ENCODE measurements at places on chromosomes 5 and 9.

GRCh38 chr9:114166614-114167572, 11.6 kb downstream of the COL27A1 start:
- no peak for DNase-seq

DNA sequence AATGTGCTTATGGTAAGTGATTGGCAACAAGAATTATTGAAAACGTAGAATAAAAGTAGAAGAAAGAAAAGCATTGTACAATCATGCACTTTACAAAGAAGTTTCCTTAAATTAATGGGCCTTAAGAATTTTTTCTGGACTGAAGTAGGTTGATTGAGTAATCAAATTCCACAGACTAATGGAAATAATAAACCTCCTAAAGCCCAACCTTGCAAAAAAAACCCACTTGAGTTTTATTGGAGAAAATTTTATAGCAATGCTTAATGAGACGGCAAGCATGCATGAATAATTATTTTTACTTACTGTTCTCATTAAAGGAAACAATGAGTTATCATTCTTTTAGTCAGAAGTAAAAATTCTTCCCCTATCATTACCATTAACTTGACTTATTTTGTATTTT, 676.1 kb upstream of the C9orf72 start:
- no peak for DNase-seq

DNA sequence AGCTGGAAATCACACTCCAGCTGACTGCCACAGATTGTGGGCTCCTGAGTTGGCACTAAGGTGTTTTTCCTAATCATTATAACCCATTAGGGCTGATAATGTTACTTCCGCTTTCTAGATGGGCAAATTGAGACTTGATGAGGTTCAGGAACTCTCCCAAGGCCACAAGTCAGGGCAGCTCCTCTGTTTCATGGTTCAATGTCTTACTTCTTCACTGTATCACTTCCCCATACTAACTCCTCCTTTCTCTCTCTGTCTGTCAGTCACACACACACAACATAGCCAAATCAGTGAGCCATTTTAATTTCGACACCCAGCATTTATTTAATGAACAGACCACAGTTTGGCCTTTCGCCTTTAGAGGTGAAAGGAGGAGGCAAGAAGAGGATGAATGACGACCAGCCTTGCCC, 17.8 kb upstream of the TRAF1 start:
- peak; percentile 62 for DNase-seq

GRCh38 chr5:344668-345067, 23.2 kb downstream of the AHRR start:
- no peak for DNase-seq

GRCh38 chr5:149808264-149808982, 78.3 kb downstream of the PPARGC1B start:
- DNase-seq, result no peak

GRCh38 chr9:68546596-68547390, 6.1 kb upstream of the TMEM252 start:
- DNase-seq, result peak; percentile 33

- peak; percentile 54 for DNase-seq
Observed at GRCh38 chr9:6758498-6759184, 868 bp downstream of the KDM4C start.

DNA sequence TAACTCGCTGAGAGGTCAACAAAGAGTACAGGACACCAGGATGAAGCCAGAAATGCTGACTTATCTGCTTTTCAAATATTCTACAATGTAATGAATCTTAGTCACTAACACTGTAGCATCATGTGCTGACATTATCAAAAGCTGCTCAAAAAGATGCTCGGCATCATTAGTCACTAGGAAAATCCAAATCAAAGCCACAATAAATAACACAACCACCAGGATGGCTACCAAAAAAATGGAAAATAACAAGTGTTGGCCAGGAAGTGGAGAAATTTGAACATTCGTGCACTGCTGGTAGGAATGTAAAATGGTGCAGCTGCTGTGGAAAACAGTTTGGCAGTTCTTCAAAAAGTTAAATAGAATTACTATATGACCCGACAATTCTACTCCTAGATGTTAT, 269.1 kb downstream of the GLIS3 start:
- DNase-seq, result no peak

DNA sequence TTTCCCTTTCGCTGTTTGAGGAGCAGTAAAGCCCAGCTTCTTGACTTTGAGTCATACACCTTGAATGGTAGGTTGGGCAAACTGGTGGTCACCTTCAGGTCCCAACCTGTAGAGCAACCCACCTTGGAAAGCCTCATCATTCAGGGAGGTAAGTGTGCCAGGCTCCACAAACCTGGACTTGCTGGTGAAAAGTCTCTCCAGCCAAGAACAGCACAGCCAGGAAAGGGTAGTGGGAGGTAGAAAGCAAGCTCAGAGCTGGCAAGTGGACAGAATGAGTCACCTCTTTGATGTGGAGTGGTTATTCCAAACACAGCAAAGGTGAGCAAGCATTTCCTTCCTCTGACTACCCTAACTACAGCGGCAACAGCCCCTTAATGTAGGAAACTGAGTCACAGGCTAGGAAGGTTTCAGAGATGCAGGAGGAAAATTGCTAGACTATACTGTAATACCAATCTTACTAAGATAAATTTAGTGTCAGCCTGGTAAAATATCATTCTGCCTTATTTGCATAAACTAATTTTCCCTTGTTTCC, 117.5 kb upstream of the MTAP start:
- DNase-seq, result no peak

Measured in memory B cell (primary cell).